NCI-H2107 (cell line): ENCODE measurements at places on chromosomes 13 and 19.

DNA sequence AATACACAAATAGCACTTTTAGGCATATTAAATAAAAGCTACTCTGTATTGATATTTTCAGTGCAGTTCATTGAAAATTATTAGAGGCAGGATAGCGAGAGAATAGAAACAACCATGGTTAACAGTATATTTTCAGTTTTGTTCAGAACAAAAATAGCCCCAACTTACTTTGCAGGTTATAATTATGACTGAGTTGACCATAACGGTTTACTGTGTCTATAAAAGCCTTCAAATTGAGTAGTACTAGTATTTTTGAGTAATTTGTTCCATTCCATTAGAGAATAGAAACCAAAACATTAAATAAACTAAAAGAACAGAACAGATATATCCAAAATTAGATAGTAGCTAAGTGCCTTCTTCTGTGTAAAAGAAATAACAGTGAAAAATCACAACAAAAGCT is 1108.4 kb upstream of the PCDH20 start:
- DNase-seq = no peak

DNA sequence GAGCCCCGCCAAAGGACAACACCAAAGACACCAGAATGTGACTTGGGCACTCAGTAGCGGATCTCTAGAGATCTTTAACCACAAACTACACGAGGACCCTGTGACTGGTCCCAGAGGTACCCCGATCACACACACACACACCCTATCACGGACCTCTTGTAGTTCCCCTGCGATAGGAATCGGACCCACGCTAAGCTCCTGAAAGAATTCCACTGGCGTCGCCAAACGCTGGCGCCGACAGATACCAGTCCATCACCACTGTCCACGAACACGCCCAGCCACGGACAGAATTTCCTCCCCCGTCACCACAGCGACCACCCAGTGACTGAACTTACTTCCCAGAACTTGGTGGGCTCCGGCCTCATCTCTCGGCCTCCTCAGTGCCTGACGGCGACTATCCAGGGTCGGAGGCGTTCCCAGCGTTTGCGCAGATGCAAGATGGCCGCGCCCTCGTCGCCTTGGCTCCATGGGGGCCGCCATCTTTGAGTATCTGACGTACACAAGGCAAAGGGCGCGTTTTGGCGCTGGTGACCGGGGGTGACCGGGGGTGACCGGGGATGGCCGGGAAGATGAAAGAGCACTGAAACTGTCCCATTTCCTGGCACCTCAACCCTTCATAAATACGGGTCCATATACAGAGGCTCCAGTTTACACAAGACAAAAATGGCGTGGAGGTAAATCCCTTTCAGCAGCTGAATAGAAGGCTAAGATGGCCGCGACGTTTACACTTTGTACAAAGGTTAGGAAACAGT is at the start of gene ZNF615:
TSS of gene ZNF615 (minus strand) at position 406 of the 752 bp plus-strand sequence. CDS start 4,500 bp downstream, outside the sequence.
- peak; percentile 69 for DNase-seq

DNA sequence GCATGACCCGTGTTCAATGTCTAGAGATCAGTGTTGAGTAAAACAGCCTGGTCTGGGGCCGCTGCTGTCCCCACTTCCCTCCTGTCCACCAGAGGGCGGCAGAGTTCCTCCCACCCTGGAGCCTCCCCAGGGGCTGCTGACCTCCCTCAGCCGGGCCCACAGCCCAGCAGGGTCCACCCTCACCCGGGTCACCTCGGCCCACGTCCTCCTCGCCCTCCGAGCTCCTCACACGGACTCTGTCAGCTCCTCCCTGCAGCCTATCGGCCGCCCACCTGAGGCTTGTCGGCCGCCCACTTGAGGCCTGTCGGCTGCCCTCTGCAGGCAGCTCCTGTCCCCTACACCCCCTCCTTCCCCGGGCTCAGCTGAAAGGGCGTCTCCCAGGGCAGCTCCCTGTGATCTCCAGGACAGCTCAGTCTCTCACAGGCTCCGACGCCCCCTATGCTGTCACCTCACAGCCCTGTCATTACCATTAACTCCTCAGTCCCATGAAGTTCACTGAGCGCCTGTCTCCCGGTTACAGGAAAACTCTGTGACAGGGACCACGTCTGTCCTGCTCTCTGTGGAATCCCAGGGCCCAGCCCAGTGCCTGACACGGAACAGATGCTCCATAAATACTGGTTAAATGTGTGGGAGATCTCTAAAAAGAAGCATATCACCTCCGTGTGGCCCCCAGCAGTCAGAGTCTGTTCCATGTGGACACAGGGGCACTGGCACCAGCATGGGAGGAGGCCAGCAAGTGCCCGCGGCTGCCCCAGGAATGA is 1.5 kb upstream of the CEACAM5 start:
- peak; percentile 58 for DNase-seq

- no peak for DNase-seq
These were observed 15.0 kb downstream of the TMEM143 start for GRCh38 chr19:48348737-48349136.

DNA sequence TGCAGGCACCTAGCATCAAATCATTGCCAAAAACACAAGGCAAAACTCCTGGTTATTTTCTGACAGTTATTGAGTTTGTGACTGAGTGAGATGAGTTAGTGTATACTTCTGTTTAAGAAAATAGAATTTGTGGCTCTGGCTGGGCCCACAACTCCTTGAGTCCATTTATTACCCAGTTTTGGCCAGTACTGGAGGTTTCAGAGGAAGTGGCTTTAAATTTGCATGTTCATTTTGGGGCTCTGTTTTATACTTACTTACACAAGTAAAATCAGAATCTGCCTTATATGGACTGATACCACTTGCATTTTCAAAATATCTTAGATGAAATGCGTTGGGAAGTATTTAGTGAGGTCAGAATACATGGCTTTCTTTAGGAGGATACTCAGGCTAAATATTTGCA is 29.0 kb downstream of the TNFSF11 start:
- DNase-seq = no peak

- DNase-seq = no peak
These were observed 3.4 kb upstream of the POU4F1 start for GRCh38 chr13:78606471-78607408.

DNA sequence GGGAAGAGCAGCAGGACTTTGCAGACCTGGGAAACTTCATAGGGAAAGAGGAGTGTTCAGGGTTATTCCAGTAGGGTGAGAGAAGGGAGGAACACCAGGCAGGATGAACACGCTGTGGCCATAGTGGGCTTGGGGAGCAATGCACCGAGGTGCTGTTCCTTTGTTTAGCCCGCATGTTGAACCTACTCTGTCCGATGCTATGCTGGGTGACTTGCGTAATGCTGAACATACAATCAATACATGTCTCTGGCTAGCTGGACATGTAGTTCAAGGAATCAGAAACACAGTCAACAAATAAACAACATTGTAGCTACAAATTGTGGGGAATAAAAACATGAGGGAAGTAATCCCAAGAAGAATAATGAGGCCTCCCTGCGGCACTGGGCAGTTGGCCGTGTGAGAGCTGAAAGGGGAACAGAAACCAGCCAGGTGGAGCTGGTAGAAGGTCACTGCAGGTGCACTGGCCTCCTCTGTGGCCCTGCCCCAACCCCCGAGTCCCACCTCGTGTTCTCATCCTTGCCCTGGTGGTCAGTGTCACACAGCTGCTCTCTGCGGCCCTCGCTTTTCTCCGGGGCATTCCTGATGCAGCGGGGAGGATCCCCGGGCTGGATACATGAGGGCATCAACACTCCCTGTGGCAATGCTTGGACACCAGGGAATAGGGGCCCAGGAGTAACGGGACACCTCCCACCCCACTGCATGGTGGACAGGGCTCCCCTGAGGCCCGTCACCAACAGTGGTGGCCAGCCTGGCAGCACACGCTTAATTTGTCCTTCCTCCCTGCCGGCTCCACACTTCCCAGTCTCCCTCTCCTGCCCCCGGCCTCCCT is 36.9 kb upstream of the TUBGCP3 start:
- no peak for DNase-seq

DNA sequence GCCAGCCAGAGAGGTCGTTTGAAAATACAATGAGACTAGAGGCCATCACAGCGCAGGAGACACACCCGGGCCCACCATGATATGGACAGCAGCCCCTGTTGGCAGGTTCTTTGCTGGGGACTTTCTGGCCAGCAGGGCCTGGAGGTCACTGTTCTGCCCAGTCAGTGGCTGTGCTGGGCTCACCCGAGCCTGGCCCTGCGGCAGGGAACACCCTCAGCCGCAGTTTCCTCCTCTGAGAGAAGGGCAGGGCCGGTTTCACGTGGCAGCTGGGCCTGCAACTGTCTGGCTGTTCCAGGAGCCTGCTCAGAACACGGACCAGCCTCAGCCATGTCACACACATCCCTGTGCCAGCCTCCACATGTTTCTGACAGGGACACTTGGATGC is 39.4 kb downstream of the ADPRHL1 start:
- no peak for DNase-seq

GRCh38 chr13:73505376-73505890 is 446.6 kb downstream of the KLF5 start:
- no peak for DNase-seq

- DNase-seq = no peak
These were observed 75.3 kb downstream of the FOXO1 start for GRCh38 chr13:40591091-40591490.

DNA sequence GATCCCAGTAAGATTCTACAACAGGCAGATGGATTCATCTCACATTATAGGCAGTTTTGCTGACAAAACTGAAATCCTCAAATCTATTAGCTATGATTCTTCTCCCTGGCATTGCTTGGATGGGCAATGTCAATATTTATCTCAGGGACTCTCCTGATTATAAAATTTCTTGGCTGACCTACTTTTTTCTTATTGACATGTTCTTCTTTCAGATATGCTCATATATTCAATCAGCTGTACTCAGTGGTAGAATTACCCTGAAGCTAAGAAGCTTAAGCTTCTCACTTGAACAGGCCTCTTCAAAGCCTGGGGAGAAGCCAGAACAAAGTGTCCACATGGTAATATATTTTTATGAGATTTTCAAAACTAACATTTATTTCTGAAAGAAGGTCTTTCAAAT is 513.6 kb downstream of the PCDH9 start:
- DNase-seq = no peak

- DNase-seq = no peak
These were observed 14.1 kb downstream of the PROSER1 start for GRCh38 chr13:39023761-39024160.

- no peak for DNase-seq
These were observed 41.6 kb upstream of the HNRNPA1L2 start for GRCh38 chr13:52600666-52601065.

- DNase-seq = no peak
These were observed 362 bp downstream of the WTIP start for GRCh38 chr19:34481861-34482379.

GRCh38 chr13:20477394-20477793 is 48.3 kb downstream of the CRYL1 start:
- DNase-seq = no peak

DNA sequence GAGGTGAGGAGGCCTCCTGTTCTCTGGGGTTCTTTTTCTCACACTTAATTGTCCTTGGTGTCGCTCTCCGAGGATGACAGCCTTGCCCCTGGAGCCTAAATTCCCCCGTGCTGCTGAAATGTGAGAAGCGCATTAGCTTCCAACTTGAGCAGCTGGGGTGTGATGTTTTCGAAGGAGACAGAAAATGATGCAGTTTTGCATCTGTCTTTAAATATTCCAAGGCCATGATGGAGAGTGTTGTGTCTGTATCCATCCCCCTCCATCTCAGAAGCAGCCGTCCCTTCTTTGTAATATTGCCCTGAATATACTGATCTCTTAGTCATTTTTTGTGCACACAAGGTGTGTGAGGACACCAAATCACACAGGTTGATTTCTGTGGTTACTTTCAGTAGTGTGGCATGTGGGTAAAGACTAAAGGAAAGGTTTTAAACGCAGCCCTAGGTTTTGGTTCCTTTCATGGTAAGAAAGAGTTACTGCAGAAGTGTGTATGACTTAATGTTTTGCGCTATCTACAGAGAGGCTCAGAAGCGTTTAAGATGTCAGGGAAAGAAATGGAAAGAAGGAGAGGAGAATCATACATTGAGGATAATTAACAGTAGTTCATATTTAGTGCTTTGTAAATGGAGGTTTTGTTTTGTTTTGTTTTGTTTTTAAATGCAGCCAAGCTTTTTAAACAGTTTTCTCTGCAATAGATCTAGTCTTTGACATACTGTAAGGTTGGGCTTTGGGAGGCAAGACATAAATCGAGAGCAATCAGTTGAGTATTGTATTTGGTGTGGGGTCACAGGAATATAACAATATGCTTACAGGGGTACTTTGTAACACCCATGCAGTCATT is 1.6 kb downstream of the NBEA start:
- no peak for DNase-seq

DNA sequence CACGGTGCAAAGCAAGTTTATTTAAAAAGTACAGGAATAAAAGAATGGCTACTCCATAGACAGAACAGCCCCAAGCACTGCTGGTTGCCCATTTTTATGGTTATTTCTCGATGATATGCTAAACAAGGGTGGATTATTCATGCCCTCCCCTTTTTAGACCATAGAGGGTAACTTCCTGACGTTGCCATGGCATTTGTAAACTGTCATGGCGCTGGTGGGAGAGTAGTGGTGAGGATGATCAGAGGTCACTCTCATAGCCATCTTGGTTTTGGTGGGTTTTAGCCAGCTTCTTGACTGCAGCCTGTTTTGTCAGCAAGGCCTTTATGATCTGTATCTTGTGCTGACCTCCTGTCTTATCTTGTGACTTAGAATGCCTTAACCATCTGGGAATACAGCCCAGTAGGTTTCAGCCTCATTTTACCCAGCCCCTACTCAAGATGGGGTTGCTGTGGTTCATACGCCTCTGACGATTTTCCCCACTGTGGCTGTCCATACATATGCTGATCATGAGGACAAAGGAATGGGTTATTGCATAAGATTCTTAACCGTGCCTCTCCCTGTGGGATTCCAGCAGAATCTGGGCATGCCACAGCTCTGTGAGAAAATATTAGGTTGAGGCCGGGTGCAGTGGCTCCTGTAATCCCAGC is 36.9 kb upstream of the ZNF507 start:
- no peak for DNase-seq

- DNase-seq = no peak
These were observed 49.1 kb downstream of the MZT1 start for GRCh38 chr13:72678312-72678711.

- DNase-seq = no peak
These were observed 4.3 kb upstream of the PGPEP1 start for GRCh38 chr19:18336121-18336520.

- DNase-seq = no peak
These were observed 131.9 kb upstream of the IRS2 start for GRCh38 chr13:109918179-109918711.

DNA sequence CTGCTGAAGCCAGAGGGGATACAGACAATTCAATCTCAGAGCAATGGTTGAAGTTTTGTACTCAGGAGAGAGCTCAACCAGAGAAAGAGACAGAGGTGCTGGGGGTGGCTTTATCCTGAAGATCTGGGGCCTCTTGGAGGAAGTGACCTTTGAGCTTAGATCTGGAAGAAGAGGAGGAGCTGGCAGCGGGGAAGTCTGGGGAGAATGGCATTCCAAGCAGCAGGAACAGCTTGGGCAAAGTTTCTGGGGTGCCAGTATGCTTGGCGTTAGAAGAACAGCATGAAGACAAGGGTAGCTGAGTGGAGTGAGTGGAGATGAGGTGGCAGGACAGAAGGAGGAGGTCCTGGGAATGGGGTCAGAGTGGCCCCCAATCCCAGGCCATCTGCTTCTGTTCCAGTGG is 11.3 kb downstream of the MAST3 start:
- no peak for DNase-seq

GRCh38 chr13:44576351-44577235 is 463 bp upstream of the TSC22D1 start:
- DNase-seq = no peak
